ENCODE measurements at places on chromosomes 12 and 14.

GRCh38 chr12:130121226-130122000, 40.9 kb upstream of the FZD10 start:
- DNase-seq, result no peak

GRCh38 chr12:27523305-27523641, 733 bp upstream of the PPFIBP1 start:
- no peak for DNase-seq

- peak; percentile 76 for DNase-seq
Observed at GRCh38 chr14:24058260-24058950, 6.6 kb downstream of the CARMIL3 start.

DNA sequence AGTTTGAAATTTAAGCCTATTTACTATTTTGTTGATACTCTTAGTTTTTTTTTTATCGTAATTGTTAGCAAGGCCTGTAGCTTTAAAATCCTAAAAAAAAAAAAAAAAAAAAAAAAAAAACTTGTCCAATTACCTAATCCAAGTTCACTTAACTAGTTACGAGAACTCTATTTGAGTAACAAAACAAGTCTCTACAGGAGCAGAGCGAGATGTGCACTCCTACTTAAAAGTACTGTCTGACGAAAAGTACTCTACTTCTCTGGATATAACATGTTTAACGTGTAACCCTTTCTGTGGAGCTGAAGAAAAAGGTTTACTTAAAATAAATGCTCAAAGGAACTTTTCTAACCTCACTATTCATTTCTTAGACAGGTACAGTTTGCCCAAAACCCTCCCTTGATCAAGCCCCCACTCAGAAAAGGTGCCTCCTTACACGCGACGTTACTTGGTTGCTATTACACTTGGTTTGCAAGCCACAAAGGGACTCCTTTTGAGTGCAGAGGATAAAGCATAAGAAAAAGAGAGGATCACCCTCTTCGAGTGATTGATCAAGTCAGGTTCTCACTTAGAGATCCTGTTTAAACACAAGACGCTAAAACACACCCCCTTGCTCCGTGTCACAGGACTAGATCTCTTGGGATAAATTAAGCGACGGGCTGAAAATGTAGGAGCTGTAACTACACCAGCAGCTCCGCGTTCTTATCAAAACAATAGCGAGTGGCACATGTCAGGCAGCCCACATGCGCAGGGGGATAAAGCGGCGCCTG, 2.2 kb downstream of the BAZ1A start:
- DNase-seq, result no peak

DNA sequence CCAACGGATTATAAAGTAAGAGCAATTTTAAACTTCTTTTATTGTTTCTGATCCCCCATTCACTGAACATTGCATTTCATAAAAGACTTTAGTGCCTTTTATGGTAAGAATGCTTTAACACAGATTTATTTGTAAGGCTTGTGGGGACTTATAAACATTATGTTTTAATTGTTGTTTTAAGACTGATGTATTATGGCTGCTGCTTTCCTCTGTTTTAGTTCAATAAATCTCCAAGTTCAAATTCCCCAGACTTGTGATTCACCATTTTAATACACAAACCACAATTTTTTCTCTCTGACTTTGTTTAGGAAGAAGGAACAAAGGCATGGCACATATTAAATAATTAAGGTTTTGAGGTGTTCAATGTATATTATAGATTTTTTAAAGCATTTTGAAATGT, 753.3 kb downstream of the SLC6A15 start:
- no peak for DNase-seq

- DNase-seq, result no peak
Observed at GRCh38 chr12:1332327-1332726, 262.1 kb downstream of the FBXL14 start.

- no peak for DNase-seq
Observed at GRCh38 chr14:93108105-93108504, 7.6 kb downstream of the ITPK1 start.

GRCh38 chr14:67962215-67962644, 142.7 kb downstream of the RAD51B start:
- DNase-seq, result no peak

DNA sequence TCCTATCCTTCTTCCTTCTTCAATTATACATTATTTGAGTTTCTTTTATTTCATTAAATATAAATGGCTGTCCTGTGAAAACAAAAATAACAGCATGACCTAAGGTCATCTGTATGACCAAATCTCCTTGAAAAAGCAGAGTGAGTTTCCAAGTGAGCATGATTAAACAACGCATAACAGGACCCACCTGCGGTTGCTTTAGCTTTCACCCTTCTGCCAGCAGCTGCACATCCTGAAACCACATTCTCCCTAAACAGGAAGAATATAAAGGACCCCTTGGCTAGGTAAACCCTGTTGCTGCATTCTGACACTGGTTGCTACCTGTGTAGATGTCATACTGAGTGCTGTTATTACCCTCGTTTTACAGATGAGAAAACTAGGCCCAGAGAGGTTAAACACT, 42.8 kb upstream of the CPM start:
- no peak for DNase-seq

- DNase-seq, result no peak
Observed at GRCh38 chr12:3189282-3189681, 112.1 kb downstream of the TSPAN9 start.

- DNase-seq, result no peak
Observed at GRCh38 chr12:12720672-12721161, 3.5 kb downstream of the CDKN1B start.

DNA sequence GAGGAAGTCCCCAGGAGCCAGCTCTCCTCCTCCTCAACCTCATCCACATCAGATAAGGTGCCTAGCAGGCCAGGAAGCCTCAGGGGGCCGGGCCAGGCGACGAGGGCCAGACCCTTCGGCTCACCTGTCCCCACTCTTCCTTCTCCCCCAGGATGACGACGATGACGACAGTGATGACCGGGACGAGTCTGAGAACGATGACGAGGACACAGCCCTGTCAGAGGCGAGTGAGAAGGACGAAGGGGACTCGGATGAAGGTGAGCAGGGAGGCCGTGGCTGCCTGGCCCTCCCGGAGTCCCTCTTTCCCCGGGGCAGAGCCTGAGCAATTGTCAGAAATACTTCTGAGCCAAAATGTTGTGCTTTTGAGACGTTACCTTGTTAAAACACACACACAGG, 13.8 kb downstream of the SETD1B start:
- DNase-seq, result no peak

GRCh38 chr12:29149691-29150281, 708 bp downstream of the FAR2 start:
- DNase-seq, result peak; percentile 69

GRCh38 chr12:41652981-41653380, 464.9 kb downstream of the PDZRN4 start:
- DNase-seq, result no peak

- no peak for DNase-seq
Observed at GRCh38 chr12:132357623-132358186, 28.3 kb upstream of the GALNT9 start.

DNA sequence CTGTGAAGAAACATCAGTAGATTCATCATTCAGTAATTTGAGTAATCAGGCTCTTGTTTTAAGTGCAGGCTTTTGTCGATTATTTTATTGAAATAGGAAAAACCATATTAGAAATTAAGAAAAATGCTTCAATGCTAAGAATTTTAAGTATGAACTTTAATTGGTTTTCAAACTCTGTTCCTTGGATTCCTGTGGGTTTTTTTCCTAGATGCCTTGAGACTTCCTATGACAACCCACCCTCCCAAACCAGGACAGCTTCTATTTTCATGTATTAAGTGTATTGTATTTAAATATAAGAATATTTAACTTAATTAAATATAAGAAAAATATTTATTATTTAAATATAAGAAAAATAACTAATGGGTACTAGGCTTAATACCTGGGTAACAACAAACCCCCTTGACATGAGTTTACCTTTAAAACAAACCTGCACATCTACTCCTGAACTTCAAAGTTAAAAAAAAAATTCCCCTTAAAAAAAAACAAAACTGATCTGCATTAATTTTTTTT, 3.0 kb downstream of the ARHGAP5 start:
- no peak for DNase-seq

DNA sequence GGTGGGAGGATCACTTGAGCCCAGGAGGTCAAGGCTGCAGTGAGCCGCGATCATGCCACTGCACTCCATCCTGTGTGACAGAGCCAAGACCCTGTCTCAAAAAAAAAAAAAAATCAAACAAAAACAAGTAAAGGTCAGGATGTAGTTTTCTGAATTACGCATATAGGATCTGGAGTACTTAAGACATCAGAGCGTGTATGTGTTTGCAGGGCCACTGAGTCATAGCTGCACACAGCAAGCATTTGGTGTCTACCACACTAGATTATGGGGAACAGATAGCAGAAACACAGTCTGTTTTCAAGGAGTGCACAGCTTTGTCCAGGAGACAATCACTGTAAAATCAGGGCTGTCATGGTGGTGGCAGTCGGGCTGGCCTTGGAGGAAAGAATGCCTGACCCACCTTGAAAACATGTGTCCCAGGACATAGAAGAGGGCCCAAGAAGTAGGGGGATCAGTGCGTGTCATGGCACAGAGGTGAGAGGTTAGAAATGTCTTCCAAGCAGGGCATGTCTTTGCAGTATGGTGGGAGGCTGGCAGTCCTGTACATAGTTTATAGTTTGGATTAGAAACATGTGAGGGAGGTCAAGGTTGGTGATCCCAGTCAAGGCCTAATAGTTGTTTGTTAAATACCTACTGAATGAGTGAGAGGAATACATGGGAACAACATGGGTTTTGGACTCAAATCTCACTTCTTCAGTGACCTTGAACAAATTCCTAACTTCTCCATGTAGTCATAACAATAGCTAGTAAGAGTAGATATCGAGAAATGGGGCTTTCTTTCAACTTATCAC, 23.6 kb upstream of the C12orf71 start:
- no peak for DNase-seq

- peak; percentile 69 for DNase-seq
Observed at GRCh38 chr14:50056435-50056834, 59.9 kb downstream of the VCPKMT start.

DNA sequence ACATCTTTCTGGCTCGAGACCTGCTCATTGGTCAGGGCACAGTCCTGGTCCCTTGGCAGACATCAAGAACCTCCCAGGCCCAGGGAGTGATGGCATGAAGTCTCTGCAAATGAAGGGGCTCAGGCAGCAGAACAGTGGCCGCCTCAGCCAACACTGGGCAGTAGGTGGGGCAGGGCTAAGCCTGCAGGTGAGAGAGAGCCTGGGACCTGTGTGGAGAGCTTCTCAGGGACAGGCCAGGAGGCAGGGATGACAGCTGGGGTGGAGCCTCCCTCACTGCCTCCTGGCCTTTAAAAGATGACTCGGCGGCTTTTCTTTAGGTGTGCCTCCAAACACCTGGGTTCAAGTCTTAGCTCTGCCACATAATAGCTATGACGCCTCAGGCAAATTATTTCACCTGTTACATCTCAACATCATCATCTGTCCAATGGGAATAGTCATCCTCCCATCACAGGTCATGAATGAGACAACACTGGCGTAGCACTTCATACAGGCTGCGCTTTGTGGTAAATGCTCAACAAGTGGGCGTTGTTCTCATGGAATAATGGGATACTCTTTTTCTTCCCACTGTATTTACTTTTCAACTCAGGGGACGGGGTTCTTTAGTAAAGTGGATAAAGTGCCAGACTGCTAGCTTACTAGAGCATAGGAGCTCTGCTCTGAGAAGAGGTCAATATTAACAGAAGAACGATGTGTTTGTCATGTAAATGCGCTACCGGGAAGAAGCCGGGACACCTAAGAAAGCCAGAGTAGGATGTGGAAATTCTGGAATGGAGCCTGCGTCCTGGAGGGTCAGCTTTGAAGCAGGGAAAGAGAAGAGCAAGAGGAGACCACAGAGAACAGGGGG, 277.4 kb downstream of the FOXN3 start:
- no peak for DNase-seq

- DNase-seq, result no peak
Observed at GRCh38 chr14:96191841-96192462, 12.7 kb upstream of the BDKRB2 start.

DNA sequence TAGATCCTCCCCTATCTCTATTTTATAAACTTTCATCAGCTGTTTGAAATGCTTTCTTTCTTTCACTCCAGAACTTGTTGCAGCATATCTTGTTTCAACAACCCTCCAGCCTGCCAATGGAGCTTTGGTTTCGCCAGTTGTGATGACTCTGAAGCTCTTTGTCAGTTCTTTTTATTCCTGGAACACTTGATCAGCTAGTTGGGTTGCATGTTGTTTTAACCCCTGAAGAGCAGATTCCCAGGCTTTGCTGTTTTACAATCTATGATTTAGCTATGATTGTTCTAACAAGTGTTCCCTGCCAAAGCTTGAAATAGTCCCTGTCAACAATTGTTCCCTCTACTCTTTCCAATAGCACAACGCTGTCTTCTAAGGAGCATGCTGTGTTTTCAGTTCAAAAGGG, 50.6 kb upstream of the FUT8 start:
- no peak for DNase-seq

DNA sequence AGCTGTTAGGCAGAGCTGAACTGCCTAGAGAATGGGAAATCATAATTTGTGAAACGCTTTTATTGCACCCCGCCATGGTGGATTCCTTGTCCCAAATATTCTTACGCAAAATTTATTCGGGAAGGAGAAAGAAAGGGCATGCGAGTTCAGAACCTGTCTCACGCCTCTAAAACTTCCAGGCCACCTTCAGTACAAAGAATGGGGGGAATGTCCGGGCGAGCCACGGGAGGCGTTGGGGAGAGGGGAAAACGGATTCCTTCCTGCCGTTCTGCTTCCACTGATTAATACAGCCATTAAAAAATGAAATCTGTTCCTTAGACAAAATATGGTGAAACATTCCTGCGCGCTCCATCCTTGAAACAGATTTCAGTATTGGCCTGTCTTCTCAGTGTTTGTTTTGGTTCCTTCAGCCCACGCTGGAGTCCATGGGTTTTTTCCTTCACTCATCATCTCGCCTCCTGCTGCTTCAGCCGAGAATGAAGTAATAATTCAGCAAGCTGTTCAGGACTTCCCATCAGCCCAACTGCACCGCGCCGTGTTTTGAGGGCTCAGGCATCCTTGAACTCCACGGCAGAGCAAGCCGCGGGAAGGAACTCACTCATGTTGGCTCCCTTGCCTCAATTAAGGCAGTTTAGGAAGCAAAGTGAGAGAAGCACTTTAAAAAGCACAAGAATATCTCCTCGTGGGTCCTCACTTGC, 47.7 kb upstream of the CDKN3 start:
- no peak for DNase-seq
